Stimulated activated CD4-positive, alpha-beta T cell treated with anti-CD3 and anti-CD28 coated beads, Interleukin-2, amount 100 ng/mL, for 4 hours (primary cell): ENCODE measurements at places on chromosomes 5 and 9.
A peak's percentile ranks its signal among the peaks of the same experiment; 100 is the strongest.

GRCh38 chr9:129884220-129885017 is 49.2 kb downstream of the USP20 start:
- peak; percentile 96 for DNase-seq

GRCh38 chr9:34134521-34134920 is 8.0 kb upstream of the DCAF12 start:
- DNase-seq: no peak

DNA sequence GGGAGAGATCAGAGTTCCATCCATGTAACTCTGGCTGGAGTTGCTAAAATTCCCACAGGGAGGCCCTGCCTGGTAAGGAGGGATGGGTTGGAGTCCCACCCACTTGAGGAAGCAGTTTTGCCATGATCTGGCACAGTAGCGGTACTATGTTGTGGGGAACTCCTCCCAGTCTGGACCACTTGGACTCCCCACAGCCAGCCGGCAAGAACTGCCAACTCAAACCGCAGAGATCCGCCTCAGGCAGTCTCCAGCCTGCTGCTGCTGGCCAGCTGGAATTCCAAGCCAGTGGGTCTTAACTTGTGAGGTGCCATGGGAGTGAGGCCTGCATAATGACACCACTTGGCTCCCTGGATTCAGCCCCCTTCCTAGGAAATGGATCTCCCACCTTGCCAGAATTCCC is 151.9 kb downstream of the NDUFS4 start:
- no peak for DNase-seq

DNA sequence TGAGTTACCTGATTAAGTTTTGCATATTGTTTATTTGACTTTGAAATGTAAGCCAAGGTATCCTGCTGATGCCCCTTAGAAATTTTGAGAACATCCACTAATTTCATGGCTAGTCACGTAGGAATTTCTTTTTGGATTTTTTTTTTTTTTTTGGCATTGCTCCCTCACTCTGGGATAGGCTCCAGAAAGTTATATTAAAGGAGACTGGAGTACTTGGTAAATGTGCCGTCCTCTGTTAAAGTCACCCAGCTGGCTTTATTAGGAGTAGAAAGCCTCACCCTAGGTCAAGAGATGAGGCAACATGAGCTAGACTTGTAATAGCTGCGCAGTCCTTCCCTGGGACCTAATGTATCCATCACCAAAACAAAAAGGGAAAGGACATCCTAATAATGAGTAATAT is 3.1 kb downstream of the KCTD16 start:
- no peak for DNase-seq

DNA sequence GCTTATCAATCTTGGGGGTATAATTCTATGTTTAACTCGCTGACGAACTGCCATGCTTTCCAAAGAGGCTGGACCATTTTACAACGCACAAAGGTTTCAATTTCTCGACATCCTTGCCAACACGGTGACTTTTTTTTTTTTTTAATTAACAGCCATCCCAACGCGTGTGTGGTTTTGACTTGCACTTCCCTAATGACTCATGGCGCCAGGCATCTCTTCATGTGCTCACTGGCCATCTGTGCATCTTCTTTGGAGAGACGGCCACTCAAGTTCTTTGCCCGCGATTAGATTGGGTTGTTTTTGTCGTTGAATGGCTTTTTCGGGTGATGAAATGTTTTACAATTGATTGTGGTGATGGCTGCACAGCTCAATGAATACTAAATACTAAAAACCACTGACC is 12.5 kb upstream of the CARD9 start:
- DNase-seq: no peak

DNA sequence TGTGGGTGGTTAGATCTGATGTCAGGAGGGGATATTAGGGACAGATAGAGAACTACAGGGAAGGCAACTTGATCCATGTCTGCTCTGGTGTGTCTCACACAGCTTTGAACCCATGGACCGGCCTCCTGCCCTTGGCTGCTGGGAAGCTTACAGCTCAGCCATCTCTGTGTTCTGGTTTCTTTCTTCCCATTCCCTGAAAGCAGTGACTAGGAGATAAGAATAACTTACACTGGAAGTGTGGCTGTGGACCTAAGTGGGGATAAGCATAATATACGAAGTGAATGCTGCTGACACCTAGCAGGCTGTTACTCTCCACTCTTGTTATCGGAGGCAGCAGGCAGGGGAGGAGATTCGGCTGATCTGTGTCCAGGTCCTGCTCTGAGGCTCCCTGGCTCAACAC is 282.3 kb upstream of the TUT7 start:
- DNase-seq: no peak

- DNase-seq: no peak
These were observed 988.2 kb upstream of the ARRDC3 start for GRCh38 chr5:92371171-92371888.

DNA sequence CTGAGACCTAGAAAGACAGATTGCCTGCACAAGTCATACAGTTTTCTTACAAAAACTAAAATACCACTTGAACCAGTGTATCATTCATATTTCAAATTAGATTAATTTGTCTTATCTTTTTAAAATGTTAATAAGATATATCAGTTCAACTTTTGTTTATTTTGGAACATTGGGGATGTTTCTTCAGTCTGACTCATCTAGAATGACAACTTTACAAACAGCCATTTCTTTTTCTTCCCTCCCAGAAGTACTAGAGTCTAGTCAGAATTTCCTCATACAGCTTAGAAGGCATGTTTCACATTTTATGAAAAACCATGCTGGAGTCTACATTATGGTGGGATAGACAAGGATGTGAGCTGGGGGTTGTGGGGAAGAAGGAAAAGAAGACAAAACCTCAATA is 262.5 kb downstream of the NFIB start:
- no peak for DNase-seq

DNA sequence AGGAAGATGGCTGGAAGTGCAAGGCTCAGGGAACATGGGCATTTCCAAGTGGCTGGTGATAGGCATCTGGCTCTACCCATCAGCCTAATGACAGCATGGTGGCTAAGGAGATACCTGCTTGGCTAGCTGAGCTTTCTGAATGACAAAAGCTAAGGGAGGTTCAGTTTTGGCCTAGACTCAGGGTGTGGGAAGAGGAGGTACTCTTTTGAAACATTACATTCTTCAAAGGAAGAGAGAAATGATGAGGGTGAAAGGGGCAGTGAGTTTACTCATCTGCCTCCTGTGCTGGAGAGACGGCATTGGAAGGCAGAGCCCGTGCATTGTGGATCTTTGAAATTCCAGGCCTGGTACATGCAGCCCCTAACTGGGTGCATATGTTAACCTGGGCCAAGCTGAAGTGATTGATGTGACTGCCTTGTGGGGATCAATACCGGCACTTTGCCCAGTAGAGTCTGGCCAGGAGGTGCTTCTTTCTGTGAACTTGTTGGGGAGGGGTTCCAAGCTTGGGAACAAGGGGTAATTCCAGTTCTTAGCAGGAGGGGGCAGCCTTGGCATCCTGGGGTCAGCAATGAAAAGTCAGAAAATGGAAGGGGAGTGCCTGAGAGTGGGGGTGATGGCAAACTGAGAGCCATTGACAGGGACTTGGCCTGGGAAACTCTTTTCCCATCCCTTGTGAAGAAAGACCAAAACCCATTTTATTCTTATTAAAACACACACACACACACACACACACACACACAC is 108.6 kb downstream of the ACER2 start:
- no peak for DNase-seq
